ENCODE measurements at places on chromosomes 2 and 18.

DNA sequence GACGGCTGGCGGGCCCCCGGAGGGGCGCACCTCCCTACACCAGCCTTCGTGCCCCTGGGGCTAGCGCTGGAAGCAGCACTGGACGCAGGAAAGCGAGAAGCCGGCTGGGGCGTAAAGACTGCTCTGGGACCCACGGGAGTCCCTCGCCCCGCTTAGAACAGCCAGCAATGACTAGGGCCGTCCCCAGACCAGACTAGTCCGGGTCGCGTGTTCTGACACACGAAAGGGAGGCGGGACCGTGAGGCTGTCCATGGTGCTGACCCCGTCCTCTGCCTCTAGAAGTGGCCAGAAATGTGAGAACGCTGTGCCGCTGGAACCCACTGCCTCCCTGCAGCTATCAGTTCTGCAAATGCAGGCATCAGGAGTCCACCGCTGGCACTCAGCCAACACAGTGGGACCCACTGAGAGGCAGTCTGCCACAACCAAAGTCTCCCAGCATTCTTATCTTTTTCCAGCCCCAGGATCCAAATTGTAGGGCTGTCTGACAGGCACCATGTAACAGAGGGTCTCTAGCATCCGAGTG lies at the start of gene UCN:
UCN (minus strand) TSS at position 87 of the 523 bp plus-strand sequence. CDS start 550 bp downstream, outside the sequence.
- no peak for DNase-seq

DNA sequence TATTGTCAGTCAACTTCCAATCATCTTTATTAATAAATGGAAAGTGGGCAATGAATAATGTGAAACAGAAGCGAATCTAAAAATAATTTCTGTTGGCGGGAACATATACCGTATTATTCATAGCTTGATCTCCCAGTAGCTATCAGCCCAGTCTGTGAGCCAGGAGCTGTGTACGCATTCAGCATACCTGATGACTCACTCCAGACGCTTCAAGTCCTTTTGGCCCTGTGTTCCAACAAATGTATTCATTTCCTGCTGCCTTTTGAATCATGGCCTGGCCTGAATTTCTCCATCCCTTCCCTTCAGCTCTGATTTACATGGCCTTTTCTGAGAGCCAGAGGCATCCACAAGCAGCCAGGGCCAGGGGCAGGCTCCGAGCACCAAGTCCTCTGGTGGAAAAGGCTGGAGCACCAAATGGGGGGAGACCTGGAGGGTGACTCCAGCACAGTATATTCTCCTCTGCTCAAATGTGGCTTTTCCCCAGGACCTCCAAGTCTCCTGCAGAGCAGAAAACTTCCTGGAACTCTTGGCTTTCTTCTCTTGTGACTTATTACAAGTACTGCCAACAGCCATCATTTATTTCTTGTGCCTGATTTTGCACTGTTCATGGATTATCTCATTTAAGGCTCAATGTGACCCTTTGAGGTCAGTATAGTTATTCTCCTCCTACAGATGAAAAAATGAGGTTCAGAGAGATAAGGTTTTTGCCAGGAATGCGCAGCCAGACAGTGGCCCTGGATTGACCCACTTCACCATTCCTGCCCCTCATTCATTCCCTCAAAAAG lies 108.7 kb downstream of the EN1 start:
- peak; percentile 91 for DNase-seq

GRCh38 chr2:134300585-134300984 lies 46.7 kb downstream of the MGAT5 start:
- no peak for DNase-seq

- no peak for DNase-seq
These were observed 620.6 kb downstream of the IRS1 start for GRCh38 chr2:226179010-226179409.

DNA sequence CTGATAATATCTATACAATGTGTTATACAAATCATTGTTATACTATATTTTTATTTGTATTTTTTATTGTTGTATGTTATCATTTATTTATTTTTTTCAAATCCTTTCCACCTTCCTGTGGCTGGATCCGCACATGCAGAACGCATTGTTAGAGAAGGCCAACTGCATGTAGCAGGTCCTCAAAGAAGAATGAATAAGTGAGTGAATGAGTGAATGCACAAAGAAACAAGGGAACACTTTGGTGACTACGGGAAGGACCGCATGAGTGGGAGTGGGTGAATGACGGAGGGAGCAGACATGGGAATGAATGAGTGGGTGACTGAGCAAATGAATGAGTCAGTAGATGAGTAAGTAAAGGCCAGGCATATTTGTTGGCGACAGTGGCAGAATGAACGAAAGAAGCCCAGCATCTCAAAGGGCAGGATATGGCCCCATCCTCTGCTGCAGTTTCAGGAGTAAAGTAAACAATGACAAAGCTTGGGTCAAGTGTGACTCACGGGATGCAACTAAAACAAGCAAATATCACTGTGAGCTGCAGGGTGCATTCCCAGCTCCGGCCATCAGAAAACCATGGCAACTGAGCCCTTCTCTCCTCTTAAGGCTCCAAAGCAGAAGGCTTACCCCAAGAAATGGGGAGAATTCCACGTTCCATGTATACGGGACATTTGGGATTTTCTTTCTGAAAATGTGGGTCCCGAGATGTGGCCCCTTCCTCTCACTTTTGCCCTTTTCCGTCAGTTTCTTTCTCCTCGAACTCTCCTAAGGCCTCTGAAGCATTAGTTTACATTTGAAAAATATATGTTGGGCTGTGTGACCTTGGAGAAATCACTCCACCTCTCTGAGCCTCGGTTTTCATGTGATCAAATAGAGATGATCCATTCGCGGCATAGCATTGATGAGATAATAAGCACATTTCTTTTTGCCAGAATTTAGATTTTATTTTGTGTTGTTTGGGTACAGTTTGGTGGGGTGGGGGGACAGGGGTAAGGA lies 24.5 kb downstream of the KCNF1 start:
- peak; percentile 75 for DNase-seq

- DNase-seq = no peak
These were observed 1526.0 kb downstream of the LRP1B start for GRCh38 chr2:140604788-140605187.

- DNase-seq = no peak
These were observed 636.3 kb downstream of the TSN start for GRCh38 chr2:122391726-122392125.

DNA sequence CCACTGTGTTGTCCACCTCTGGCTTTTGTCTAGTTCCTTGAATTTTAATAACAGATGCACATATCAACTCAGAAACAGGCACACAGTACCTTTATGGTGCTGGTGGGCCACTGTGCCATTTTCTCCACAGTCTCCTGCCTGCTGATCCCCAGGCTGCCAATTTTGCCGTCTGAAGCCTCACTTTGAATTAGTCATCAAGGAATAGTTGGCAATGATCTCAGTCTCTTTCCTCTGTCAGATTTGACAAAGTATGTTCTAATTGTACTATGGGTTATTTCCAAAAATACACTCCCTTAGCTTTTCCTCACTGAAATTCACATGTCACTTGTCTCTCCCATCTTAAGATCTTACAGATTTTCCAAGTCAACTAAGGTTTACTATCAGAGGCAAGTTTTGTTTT lies 140.7 kb downstream of the ZNF516 start:
- DNase-seq = peak; percentile 20

DNA sequence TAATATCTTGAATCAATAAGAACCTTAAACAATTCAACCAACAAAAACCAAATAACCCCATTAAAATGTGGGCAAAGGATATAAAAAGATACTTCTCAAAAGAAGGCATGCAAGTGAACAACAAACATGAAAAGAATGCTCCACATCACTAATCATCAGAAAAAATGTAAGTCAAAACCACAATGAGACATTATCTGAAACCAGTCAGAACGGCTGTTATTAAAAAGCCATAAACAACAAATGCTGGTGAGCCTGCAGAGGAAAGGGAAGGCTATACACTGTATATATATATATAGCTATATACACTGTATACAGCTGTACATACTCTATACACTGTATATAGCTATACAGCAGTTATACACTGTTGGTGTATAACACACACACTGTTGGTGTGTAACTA lies 47.8 kb upstream of the GALNT13 start:
- DNase-seq = no peak

DNA sequence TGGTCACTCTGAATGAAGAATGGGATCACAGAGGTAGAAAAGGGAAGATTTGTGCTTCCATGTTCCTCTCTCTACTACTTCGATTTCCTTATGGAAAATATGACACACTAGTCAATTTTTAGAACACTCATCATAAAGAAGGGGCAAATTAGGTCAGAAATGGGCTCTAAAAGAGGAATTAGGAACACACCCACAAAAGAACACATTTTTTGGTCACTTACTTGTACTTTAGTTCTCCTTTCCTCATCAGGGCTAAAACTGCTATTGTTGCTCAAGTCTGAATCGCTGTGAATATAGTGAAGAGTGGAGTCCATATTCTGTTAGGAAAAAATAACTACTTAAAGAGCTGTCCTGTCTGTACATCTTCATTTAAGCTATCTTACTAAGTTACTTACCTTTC lies 52.6 kb downstream of the PPP4R1 start:
- no peak for DNase-seq

GRCh38 chr2:241248289-241248688 lies 59.8 kb downstream of the ANO7 start:
- no peak for DNase-seq

DNA sequence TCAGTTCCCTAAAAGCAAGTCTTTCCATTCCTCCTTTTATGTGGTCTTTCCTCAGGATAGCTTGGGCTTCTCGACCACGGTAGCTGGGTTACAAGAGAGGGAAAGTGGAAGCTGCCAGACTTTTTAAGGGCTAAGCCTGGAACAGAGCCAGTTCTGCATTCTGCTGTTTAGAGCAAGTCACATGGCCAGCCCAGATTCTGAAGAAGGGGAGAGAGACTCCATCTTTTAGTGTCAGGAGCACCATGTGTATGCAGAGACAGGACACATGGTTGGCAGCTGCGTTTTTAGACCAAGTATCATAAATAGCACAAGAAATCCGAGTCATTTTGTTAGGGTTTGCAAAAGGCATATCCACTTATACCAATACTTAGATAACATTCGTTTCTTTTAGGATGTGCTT lies 4.7 kb downstream of the HMSD start:
- DNase-seq = peak; percentile 46

GRCh38 chr18:8423051-8423557 lies 186.1 kb upstream of the RAB12 start:
- DNase-seq = peak; percentile 14

DNA sequence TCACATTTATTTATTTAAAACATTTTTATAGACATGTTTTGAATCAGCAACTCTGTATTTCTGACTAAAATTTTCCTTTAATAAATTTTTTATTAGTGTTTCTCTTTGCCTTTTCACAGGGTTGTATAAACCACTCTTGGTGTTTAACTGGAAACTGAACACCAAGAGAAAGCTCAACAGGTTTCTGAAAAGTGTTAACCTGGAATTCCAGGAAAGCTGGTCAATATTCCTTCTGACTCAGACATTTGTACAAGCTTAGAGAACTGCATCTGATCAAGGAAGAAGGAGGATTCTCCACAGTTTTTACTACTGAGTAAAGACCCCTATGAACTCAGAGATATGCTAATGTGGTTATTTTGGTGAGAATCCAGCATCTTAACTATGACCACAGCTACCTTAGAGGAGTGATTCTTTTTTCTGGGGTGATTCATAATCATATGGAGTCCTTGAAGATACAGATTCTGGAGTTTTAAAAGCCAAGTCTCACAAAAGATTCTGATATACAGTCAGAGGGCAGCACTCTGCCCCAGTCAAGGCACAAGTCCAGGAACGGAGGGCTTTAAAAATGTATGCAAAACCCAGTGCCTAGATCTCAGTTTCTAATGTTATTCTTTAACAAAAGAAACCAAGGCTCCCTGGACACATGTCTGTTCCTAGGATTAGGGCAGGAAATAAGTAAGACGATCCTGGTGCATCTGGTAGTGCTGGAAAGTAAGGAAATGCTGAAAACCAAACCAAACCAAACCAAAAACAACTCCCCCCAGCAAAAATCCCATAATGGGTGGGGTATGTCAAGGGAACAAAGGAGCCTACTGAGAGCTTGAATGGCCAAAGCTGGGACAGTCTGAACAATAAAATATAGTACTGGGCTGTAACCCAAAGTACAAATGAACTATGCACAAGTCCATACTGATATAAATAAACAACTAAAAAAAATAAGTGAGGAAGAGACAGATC lies 85.1 kb upstream of the FZD5 start:
- DNase-seq = peak; percentile 59

GRCh38 chr2:84957771-84958134 lies 13.2 kb upstream of the KCMF1 start:
- no peak for DNase-seq

GRCh38 chr2:121149384-121149783 lies 135.6 kb downstream of the TFCP2L1 start:
- DNase-seq = no peak

DNA sequence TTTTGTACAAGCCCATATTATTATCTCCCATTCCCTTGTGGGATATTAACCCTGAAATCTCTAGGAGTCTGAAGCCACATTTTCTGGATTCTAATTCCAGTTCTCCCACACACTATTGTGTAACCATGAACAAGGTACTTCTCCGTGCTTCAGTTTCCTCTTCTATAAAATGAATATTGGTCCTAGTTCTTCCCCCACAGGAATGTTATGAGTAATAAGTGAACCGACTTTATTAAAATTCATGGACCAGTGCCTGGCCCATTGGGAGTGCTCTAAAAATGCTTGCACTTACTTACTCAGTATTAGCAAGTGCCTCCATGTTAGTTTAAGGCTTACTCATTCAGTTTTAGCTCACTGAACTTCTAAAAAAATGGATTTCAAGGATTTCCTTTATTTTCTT lies 1.4 kb upstream of the ACMSD start:
- peak; percentile 84 for DNase-seq

DNA sequence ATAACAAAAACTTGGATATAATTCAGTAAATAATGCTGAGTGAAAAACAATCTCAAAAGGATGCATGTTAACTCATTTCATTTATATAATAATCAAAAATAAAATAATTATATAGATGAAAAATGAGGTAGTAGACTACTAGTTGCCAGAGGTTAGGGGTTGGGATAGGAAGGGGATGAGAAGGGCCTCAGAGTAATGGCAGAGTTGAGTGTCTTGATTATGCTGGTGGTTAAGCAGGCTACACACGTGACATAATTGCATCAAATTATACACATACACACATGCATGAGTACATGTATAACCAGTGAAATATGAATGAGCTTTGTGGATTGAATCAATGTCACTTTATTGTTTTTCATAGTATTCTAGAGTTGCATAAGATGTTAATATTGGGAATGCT lies 201.0 kb downstream of the RIT2 start:
- no peak for DNase-seq

DNA sequence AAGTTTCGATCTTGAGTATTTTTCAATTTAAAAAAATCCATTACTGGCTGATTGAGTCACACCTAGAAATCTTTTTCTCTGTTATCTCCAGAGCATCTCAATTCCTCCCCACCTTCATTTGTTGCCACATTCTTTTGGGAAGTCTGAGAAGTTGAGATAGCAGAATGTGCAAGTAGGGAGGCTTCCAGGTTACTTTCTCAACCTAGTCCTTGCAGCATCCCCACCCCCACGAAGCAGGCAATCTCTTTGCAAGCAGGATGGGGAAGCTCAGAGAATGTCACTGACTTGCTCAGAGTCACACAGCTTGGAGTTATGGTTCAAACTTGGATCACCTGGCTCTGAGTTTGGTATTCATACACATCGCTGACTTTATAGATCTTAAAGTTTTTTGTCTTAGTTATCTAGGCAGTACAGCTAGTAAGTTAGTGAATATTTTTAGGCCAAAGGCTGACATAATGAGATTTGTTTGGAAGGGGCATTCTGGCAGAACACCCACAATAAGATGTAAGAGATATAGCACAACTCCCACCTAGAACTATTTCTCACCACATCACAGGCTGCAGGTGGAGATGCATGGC lies 25.9 kb upstream of the LCLAT1 start:
- no peak for DNase-seq

GRCh38 chr18:48393170-48393569 lies 16.0 kb downstream of the ZBTB7C start:
- DNase-seq = no peak

GRCh38 chr2:51697095-51697494 lies 665.2 kb upstream of the NRXN1 start:
- DNase-seq = no peak

Data from fibroblast of skin of left quadriceps (primary cell).